D721Med (cell line): ENCODE measurements at places on chromosomes 5 and 9.

DNA sequence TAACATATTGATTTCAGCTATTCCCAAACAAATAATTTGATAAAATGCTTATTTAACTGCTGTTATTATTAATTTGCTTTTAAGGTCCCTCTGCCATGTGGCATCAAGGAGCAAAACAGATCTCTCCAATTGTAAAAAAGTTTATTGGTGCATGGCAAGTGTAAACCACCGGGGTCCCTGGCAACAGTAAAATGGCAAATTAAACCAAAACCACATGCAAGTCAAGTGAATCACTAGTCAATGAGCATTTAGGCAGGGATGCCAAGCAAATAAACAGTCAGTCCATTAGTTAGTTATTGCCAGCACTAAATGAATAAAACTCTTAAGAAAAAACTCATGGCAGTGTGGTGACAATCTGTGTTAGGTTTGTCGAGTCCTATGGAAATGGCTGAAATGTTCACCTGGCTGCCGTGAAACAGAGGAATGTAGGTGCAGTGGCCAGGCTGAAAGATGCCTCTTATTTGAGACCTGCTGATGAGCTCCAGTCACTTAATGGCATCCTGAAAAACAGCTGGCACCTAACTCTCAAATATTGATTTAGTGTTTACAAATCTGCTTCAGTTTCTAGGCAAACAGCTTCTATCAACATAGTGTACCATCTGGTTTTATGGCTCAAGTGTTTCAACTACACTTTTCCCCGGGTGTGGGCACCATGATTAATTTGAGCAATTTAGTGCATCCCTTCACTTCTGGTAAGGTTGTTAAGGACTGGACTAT lies 296.5 kb upstream of the ITGA1 start:
- no peak for DNase-seq

GRCh38 chr5:10489810-10490426 lies 48.2 kb downstream of the ROPN1L start:
- DNase-seq = no peak

DNA sequence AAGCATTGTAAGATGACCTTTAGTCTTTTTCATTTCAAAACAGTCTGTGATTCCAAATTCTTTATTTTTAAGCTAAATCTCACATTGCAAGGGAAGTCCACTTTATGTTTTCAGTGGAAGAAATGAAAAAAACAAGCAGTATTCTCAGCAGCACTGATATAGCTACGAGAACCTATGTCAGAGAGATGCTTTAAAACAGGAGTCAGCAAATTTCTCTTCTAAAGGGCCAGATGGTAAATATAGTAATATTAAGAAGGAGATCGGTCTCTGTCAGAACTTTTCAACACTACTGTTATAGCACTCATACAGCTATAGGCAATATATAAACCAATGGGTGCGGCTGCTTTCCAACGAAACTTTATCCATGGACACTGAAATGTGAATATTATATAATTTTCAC lies 18.7 kb downstream of the IL31RA start:
- no peak for DNase-seq

GRCh38 chr9:106074006-106074405 lies 379.7 kb downstream of the TMEM38B start:
- no peak for DNase-seq

DNA sequence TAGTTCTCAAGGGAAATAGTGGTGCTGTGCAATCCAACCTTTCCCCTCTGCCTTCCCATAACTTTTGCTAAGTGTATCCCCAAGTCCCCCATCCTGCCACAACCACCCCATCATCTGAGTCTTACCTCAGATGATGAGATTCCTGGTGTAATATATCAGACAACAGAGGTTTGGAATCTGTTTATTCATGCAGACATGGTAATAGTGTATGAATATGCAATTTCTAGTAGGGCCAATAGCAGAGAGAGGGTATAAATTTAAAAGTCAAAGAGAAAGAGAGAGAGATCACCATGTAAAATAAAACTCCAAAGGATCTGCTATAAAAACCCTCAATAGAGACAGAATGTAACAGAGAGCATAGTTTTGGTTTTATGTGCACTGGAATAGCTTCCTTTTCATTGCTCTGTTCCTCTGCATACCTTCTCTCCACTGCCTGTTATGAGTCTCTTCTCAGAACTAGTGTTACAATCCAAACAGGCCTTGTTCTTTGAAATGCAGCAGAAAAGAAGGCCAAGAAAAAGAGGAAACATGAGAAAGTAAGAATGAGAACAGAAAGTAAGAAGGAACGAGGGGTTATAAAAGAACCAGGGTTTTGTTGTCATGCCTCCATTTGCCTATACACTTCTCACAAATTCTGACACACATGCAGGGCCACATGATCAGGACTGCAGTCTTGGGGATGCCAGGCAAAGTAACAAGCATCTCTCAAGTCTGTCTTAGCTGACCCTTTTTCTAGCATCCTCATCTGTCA lies 278.0 kb downstream of the CETN3 start:
- no peak for DNase-seq

DNA sequence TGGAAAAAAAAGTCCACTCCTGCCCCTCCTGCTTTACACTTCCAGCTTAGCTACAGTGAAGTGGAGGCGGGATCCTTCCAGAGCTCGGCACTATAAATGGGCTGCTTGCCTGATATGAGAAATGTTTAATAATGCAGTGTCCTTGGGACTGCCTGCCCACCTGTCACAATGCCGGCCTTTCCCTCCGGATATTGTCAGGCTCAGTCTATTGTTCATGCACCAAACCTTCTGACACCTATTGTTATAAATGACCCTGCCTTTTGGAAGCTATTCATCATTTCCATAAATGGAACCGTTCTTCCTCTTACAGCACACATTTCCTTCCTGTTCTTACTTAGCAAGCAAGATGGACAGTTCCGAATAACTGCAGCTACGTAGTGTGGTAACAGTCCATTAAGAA lies 146.3 kb downstream of the DMAC1 start:
- DNase-seq = no peak

GRCh38 chr5:163505049-163505367 lies 411 bp upstream of the MAT2B start:
- DNase-seq = no peak

- no peak for DNase-seq
These were observed 517.5 kb downstream of the EFNA5 start for GRCh38 chr5:107153283-107153682.

DNA sequence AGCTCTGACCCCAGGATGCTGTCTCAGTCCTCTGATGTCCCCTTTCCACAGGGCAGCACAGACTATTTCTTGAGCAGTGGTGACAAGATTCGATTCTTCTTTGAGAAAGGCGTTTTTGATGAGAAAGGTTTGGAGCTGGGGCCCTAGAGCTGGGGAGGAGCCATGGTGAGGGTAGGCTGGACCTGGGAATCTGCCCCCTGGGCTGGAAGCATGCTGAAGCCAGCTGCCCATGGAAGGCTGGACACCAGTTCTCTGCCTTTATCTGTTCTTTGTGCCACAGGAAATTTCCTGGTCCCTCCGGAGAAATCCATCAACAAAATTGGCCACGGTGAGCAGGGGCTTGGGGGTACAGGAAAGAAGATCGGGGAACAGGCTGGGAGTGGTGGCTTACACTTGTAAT lies 12.9 kb downstream of the PHYHD1 start:
- DNase-seq = no peak

GRCh38 chr9:81182431-81182830 lies 506.9 kb downstream of the TLE1 start:
- no peak for DNase-seq

DNA sequence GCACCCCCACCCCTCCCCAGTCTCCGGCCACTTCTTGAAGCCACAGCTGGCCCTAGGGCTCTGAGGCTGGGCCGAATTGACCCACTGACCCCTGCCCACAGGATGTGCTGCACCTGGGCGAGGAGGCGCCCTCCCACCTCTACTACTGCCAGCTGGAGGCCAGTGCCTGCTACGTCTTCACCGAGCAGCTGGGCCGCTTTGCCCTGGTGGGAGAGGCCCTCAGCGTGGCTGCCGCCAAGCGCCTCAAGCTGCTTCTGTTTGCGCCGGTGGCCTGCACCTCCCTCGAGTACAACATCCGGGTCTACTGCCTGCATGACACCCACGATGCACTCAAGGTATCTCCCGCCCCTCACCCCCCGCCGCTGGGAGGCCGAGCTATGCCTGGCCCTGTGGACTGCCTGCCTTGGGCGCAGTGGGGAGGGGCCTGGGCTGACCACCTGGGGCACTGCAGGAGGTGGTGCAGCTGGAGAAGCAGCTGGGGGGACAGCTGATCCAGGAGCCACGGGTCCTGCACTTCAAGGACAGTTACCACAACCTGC lies 21.3 kb downstream of the HK3 start:
- no peak for DNase-seq

DNA sequence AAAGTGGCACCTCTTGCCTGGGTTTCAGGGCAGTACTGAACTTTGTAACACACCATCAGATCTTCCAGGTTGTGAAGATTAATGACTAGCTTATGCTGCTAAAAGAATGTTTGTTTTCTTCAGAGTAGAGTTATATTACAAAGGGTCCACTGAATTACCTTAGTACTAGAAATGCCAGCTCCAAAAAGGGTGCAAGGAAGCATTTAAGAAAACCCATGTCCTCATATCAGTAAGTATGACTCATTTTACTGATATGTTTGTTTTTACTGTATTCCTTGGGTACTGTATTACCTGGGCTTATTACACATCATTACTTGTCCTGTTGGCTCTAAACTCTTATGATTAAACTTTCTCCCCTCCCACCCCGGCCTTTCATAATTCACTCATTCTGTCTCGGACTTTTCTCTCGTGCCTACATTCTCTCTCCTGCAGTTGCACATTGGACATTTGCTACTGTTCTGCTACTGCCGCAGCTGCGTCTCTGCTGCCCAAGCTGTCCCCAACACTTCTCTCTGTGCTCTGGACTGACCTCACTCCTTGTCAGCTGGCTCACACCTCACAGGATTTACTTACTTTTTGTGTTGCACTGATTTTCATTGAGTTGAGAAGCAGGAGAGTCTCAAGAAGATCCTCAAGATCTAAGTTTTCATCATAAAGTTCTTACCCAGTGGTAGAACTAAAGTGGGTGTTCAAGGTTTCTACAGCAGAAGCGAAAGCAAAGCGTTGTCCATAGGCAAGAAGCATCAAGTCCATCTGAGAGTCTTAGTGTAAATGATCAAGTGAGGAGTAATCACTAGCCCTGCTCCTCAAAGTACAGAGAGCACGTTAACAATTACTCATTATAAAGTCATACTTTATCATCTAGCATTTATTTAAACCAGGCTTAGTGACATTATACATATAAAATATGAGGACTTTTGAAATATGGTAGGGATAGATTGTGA lies 53.2 kb upstream of the C9orf72 start:
- no peak for DNase-seq

DNA sequence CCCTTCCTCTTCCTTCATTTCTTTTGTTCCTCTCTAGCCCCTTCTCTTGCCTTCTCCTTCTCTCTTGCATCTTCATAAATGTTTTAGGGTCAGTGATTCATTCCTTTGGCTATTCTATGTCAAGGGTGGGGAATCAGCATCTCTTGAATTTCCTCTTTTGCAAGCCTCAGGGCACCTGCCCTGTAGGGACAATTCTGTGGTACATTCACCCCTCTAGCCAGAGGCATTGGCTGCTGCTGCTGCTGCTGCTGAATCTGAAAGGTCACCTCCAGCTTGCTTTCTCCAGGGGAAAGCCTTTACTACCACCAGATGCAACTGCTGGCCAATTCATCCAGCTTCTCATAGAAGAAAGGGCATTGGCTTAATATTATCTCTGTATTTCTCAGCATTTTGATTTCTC lies 87.3 kb downstream of the INSYN2B start:
- DNase-seq = no peak

DNA sequence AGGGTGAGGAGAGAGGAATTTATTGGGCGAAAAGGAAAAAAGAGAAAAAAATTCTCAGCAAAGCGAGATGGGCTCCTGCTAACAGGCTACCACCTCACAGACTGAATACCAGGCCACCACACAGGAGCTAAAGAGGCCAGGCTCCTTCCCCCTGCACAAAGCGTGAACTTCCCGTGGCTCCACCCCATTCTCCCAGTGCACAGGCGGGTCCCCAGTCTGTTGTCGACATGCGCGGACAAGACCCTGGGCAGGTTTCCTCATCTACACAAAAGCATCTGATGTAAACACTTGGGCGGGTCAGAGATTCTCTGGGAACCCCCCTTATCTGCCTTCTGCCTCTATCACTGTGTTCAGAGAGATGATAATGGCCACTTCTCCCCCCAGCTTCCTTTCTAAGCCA lies 34.2 kb downstream of the IL31RA start:
- DNase-seq = no peak

DNA sequence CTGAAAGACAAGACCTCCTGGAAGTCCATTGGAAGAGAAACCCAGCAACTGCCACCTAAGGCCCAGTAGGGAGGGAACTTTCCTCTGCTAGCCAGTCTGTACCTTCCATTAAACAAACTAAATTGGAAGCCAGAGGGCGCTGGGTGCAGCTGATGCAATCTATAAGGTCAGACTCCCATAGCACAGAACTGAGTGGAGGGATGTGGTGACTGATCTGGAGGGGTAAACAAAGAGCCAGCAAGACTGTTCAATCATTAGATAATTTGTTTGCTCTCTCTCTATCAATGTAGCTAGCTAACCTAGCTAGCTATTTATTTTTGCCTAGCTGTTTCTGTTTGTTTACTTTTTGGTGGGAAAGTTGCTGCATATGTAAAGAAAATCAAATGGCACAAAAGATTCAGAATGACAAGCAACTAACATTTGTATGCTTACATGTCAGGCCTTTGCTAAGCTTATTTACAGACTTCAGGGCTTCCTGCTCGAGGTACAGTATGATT lies 291.8 kb upstream of the DAB2 start:
- no peak for DNase-seq

DNA sequence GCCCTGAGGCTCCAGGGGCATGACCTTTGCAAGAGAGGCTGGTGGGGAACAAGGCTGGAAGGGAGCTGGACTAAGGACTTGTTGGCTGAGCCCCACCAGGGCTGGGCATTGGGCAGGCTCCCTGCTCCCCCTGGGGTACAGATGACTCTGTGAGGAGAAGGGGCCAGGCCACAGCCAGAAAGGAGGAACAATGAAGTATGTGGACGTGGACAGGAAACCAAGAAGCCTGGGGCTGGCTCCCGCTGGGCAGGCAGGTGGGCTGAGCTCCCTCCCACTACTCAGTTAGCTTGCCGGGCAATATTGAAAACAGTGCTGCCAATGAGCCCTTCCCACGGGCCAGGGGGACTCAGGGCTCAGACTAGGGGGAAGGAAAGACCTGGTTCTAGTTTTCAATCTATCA lies 66.1 kb upstream of the SPTLC1 start:
- no peak for DNase-seq

DNA sequence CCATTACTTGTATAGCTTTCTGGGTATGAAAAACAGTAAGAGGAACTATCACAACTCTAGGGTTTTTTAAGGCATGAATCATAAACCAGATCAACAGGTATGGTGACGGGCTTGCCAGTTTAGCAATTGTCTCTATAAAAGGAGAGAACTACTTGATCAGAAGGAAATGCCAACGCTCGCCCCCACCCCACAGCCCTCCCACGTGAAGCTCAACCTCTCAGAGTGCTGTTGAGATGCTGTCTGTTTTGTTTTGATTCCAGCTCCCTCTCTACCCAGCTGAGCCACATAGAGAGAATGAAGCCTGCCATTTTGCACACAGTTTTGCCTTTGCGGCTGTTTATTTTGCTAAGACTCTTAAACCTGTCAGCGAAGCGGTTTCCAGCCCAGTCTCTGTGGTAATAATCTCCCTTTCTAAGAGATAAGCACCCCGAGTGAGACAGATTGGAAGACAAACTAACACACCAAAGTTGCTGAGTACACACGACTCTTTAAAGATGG lies 257.9 kb upstream of the ANKRD55 start:
- no peak for DNase-seq

GRCh38 chr5:39102684-39103155 lies 28.5 kb upstream of the RICTOR start:
- DNase-seq = no peak

GRCh38 chr5:127280491-127281220 lies 9.9 kb upstream of the MEGF10 start:
- no peak for DNase-seq
